ENCODE measurements at places on chromosomes 2 and 18. TPM values are rescaled to one million over a fixed set of nuclear protein-coding genes. Genes with fewer than 3 reads are reported as not detected.

Gene ST8SIA5
- total RNA-seq = not detected

Gene DCDC2C
- not detected for total RNA-seq

Gene POTEE
- total RNA-seq = not detected

DNA sequence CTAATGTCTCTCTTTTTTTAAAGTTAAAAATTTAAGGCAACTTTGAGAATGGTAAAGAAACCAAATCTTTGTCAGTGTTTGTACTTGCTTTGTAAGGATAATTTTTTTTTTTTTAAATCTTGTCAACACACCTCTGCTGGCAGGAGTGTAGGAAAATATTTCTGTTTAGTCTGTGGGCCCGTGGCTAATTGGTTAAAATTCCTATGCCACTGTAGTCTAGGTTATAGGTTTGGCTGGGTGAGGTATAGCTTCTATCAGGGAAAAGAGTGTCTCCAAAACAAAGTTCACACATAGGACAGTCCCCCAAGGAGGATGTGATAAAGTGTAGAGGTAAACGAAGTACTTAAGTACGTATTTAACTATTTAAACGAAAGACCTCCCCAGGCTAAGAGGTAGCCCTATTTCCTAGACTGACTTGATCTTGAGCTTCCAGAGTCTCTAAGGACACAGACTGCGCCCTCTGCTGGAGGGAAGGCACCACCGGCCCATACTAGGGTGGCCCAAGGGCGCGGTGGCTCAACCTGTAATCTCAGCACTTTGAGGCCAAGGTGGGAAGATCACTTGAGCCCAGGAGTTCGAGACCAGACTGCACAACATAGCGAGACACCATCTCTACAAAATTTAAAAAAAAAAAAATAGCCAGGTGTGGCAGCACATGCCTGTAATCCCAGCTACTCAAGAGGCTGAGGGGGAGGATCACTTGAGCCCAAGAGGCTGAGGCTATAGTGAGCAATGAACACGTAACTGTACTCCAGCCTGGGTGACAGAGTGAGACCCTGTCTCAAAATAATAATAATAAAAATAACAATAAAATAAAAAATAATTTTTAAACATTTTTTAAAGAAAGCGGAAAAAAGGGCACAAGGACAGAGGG, 8.9 kb downstream of the TEX44 start:
- DNase-seq = no peak

DNA sequence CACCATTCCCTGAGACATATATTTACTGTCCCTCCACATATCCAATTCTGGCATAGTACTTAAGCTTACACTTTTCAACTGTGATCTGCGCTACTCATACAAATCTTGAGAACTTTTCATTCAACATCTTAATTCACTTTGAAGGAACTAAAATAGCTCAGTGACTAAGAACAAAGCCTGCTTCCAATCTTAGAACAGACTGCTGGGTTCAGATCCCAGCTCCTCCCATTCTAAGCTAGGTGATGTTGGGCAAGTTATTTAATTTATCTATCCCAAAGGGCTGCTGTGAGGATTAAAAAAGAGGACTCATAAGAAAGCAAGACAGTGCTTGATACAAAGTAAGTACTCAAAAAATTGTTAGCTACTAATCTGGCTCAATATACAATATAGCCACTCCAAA, 57.9 kb downstream of the UGP2 start:
- no peak for DNase-seq
